Thyroid gland (tissue), 4 donors: ENCODE measurements at places on chromosomes 6 and 20.

- no peak for DNase-seq
Observed at GRCh38 chr6:85191656-85192055, 258.2 kb upstream of the NT5E start.

DNA sequence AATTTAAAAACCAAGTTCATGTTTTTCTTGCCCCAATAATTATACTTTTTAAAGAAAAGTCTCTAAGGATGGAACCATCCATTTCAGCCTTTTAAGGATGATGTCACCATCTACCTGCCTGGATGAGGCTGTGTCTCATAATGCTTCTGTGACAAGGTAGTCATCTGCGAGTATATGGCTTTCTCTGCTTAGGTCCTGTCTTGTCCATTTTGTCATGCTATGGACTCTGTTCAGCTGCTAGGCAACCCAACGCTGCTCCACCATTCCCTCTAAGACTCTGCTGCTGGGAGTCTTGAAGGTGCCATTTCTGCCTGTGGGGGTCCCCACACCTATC lies 459.8 kb upstream of the RUNX2 start:
- no peak for DNase-seq

DNA sequence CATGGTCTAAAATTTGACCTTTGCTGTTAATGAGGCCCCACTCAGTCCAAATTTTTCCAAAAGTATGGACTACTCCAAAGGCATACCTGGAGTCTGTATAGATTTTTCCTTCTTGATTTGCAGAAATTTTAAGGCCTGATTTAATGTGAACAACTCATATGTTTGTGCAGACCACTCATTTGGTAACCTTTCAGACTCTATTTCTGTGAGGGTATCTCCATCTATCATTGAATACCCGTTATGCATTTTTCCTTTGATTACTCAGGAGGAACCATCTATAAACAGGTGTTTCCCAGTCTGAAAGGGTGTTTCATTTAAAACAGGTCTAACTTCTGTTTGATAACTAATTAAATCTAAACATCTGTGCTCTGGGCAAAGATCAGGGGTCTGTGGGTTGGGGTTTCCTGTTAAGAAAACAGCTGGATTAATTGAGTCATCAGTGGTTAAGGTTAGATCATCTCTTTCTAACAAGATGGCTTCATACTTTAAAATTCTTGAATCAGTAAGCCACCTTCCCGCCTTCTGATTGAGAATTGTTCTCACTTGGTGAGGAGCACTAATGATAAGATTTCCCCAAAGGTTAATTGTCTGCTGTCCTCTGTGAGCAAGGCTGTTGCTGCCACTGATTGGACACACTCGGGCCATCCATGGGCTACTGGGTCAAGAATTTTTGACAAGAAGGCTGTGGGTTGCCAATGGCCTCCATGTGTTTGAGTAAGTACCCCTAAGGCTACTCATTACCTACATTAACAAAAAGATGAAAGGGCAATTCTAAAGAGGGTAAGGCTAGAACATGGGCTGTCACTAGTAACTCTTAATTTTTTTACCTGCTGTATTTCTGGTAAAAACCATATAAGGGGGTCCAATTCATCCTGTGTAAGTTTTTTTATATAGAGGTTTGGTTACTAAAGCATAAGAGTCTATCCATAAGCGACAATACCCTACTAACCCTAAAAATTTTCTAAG lies 24.1 kb downstream of the HLA-B start:
- no peak for DNase-seq

DNA sequence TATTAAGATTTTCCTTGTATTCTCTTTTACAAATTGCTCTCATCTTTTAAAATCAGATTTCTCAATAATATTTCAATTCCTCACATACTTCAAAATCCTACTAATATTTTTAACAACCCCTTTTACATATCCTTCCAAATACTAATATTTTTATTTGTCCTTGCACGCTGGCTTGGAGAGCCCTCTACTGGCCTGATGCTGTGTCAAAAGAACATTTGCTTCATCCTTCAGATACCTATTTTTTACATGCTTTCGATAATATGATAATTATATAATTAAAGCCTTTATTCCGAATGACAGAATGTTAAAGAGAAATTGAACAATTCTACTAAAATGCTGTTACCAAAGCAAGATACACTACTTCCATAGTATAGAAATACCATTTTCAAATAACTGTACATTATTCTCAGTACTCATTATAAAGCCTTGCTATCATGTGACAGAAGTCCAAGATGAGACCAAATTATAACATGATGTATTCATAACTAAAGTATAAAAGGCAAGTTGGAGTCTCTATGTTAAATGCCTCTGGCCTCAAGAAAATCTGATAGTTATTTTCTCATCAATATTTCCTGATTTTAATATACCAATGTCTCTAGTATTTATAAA lies 39.0 kb upstream of the PLN start:
- DNase-seq = no peak

DNA sequence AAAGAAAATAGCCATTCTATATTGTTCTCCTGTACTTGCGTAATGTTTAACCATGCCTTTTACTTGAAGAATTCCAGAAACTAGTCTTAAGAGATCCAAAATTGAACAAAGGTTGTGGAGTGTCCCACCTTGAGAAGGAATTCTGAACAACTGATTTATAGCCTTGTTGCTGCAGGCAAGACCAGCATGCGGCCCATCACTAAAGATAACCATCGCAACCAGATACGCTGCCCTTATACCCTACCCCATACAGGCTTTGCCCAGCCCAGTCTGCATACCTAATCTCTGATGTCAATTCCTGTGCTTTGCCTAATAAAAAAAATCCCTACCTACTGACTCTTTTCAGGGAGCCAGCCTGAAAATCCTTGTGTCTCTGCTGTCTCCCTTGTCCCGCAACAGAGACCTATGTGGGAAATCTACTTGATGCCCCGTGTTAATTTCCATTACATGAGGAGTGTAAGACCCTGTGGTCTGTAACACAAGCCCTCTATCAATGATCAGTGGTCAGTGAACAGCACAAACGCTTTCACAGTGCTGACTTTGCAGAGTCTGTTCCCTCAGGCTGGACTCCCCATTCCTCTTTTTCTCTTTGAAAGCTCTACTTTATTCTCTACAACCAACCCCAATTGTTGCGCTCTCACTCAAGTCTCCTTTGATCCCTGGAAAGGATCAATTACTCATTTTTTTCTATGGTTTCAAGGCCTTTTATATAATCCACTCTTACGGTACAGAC lies 125.7 kb upstream of the BTBD3 start:
- no peak for DNase-seq

GRCh38 chr20:57501461-57502335 lies 23.2 kb downstream of the CTCFL start:
- DNase-seq = no peak

DNA sequence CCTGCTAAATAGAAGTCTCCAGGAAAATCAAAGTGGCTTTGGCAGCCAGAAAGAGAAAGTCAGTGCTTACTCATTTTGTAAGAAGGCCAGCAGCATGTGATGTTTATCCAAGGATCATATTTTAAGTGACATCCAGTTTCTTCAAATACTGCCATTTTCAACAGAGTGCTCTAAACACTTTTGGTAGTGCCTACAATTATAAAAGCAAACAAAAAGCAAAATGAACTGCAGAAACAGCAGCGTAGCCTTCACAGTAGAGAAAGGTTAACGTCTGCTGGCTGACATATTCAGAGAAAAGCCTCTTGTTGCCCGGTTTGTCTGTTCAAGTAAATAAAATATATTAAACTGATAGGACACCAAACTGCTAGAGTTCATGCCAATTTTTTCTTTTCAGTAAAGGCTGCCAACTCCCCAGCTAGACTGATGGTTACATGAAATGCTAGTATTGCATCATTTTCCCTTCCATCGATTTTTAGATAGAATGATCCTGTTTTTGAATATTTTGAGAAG lies 705.7 kb upstream of the SLC35B3 start:
- DNase-seq = no peak

DNA sequence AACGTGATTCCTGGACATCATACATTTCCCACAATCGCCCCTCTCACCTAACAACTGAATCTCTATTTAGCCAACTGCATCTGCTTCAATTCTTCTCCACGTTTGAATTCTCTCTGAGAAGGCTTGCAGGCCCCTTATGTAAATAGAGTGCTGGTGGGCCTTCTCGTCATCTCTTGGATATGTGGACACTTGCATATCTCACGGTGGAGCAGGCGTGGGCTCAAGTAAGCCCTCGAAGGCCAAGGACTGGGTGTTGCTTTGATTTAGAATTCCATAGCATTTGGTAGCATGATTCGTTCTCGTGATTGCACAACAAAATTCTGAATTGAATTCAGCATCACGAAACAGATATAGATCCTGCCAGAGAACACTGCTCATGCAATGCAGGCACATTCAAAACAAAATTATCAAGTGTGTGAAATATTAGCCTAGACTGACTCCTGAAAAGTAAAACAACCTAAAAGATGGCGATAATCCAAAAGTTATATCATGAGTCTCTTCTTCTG lies 613.6 kb downstream of the TFAP2A start:
- no peak for DNase-seq
